ENCODE measurements at places on chromosomes 11 and 22. TPM values are rescaled to one million over a fixed set of nuclear protein-coding genes. Genes with fewer than 3 reads are reported as not detected.
A peak's percentile ranks its signal among the peaks of the same experiment; 100 is the strongest.

GRCh38 chr22:43110444-43110926 lies at the start of gene BIK:
TSS of gene BIK (plus strand) at chr22:43110750. CDS start at chr22:43124023, 13,273 bp downstream.
- DNase-seq, result peak; percentile 21

The PTPRCAP gene
- total RNA-seq, result 0.38 TPM

GRCh38 chr11:119307219-119307618 lies 9.7 kb downstream of the MCAM start:
- DNase-seq, result no peak

DNA sequence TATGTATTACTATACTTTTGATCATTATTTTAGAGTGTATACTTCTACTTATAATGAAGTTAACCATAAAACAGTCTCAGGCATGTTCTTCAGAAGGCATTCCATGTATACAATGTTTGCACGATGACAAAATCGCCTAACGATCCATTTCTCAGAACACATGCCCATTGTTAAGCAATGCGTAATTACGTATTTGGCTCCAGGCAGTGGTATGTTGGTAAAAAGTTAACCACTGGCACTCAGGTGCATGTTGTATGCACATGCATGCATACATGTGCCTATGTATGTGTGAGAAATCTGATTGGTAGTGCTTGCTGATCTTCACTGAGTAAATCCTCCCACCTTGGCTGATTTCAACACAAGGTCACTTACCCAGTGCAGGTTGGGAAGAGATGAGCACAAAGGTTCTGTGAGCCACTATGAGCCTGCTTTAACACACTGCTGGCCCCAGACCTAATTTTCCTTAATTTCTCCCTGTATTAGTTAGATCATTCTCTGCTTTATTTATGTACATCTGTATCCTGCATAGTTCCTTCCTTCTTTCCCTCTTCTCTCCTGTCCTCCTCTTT lies 164.6 kb downstream of the ARHGAP42 start:
- DNase-seq, result no peak

DNA sequence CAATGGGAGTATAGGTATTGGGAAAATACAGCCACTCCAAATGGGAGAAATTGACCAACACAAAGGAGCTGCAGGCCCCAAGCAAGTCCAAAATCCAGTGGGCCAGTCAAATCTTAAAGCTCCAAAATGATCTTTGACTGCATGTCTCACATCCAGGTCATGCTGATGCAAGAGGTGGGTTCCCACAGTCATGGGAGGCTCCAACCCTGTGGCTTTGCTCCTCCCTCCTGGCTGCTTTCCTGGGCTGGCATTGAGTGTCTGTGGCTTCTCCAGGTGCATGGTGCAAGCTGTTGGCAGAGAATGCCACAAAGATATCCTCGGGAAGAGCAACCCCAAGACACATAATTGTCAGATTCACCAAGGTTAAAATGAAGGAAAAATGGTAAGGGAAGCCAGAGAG lies 80.8 kb downstream of the IGLL5 start:
- DNase-seq, result no peak

The IFITM2 gene
- 15.6 TPM for total RNA-seq

GRCh38 chr11:68206211-68206610 lies 6.9 kb downstream of the KMT5B start:
- DNase-seq, result peak; percentile 62

GRCh38 chr11:67293090-67293489 lies 4.0 kb downstream of the ANKRD13D start:
- peak; percentile 87 for DNase-seq

DNA sequence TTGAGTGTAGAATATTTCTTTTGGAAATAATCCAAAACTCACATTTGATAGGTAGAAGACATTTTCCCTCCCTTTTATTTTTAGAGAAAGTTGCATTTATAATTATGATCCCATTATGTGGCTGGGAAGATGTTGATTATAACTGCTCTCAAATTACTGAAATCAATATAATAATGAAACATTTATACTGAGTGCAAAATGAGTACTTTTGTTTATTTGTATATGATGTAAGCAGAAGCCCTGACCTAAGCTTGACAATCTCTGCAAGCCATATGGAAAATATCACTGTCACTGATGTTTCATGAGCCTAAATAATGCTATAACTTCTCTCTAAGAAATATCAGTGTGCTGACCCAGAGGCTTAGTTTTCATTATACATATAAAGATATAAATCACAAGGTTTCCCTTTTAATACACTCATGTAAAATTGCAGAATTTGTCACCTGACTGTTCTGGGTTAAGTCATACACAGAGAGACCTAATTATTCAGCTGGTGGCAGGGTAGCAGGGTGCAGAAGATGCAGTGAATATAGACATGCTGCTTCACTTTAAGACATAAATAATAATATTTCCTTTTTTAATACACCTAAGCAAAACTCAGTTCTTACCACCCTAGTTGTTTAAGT lies 99.2 kb downstream of the BBOX1 start:
- DNase-seq, result no peak

DNA sequence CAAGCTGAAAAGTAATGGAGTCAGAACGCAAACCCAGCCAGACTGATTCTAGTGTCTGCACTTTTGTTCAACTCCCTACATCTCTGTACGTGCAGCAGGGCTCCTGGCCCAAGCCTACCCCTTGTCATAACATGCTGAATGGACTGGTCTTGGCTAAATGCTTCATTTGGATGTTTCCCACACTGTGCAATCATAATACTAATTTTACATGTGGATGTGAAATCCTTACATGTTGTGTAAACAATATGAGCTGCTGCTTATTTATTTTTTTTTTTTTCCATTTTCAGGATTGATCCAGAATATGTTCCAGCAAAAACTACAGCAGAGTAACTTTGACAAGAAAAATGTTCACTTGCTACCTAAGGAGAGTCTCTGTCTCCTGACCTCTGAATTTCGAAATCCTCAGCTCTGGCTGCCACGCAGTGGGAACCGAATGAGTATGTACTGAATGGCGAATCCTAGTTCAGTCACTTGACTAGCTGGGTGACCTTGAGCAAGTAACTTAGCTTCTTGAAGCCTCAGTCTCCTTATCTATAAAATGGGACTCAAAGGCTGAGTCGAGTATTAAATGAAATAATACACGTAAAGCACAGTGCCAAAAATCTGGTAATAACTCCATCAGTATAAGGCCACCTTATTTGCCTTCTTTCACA lies 133.4 kb downstream of the EHF start:
- DNase-seq, result no peak

DNA sequence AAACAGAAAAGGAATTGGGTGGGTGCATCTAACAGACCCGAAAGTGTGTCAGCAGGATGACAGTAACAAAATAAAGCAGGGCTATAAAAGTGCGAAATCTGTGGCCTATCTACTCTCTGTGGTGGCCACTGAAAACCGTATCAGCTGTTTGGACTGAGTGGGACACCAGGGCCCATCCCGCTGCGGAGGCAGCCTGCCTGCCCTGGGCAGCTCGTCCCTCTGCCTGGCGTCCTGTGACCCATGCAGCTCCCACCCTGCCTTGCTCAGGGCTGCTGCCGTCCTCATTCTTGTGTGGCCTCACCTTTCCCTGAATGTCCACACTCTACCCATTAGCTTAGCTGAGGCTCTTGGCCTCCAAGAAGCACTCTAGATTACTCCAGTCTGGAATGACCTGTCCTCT lies 30.4 kb downstream of the CARS1 start:
- no peak for DNase-seq

Data from LHCN-M2 (cell line).